HFFc6 (cell line): ENCODE measurements at places on chromosomes 1 and 21. TPM values are rescaled to one million over a fixed set of nuclear protein-coding genes. Genes with fewer than 3 reads are reported as not detected.

Gene PDIK1L
- 4.0 to 4.3 TPM (median 4.2 TPM) in 3 replicates for total RNA-seq

Gene KRTAP7-1
- total RNA-seq: not detected in 2 replicates

Gene DEPDC1
- 15.8 to 37.3 TPM (median 33.9 TPM) in 3 replicates for total RNA-seq

Gene MXRA8
- total RNA-seq: 485 and 528 TPM in 2 replicates

GRCh38 chr1:42983693-42984092 lies 25.0 kb upstream of the SLC2A1 start:
- no peak overlapping the region for H3K4me3 ChIP-seq
- no peaks in the 10 kb centered on the region for H3K36me3 ChIP-seq
- H3K27me3 ChIP-seq: peaks cover 2% of the 10 kb centered on the region; the same call in 1 of the 2 replicates
- H3K4me1 ChIP-seq: peaks cover 15% of the 10 kb centered on the region
- no peak for DNase-seq

DNA sequence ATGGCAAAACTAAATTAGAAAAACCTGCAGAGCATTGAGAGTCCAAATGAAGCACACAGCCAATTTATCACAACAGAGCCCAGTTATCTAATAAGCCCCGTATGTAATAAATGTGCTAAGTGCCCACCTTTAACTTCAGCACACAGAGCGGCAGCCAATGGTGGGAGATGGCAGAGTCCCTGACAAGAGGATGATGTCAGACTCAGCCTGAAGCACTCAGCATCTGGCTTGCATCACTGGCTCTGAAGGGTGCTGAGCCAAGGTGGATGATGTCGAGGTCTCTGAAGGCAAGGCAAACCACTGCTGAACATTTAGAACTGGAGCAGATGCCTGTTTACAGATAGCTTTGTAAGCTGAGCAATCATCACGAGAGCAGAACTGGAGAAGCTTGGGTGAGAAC lies 118.3 kb downstream of the NUF2 start:
- H3K27ac ChIP-seq: no peak overlapping the region
- no peak overlapping the region for H3K4me3 ChIP-seq
- no peak for DNase-seq
- H3K4me1 ChIP-seq: no peaks in the 10 kb centered on the region
- H3K36me3 ChIP-seq: no peaks in the 10 kb centered on the region

GRCh38 chr1:26145041-26145959 lies 13.6 kb upstream of the FAM110D start:
- H3K4me3 ChIP-seq: no peak overlapping the region
- no peaks in the 10 kb centered on the region for H3K4me1 ChIP-seq
- no peak overlapping the region for H3K27ac ChIP-seq

- H3K27ac ChIP-seq: no peak overlapping the region
- no peaks in the 10 kb centered on the region for H3K4me1 ChIP-seq
- no peaks in the 10 kb centered on the region; the same call in 1 of the 2 replicates for H3K27me3 ChIP-seq
Observed at GRCh38 chr1:242083742-242084141, 84.8 kb upstream of the MAP1LC3C start.

- peaks cover 9% of the 10 kb centered on the region for H3K27me3 ChIP-seq
- no peak for DNase-seq
- H3K36me3 ChIP-seq: no peaks in the 10 kb centered on the region
- no peak overlapping the region; the same call in 1 of the 2 replicates for H3K27ac ChIP-seq
- no peak overlapping the region for H3K4me3 ChIP-seq
- peaks cover 34% of the 10 kb centered on the region for H3K4me1 ChIP-seq
Observed at GRCh38 chr1:182338806-182339370, 52.7 kb downstream of the GLUL start.

GRCh38 chr1:17381161-17381560 lies 9.2 kb downstream of the PADI6 start:
- no peak for DNase-seq
- H3K27ac ChIP-seq: no peak overlapping the region
- no peak overlapping the region for H3K4me3 ChIP-seq
- H3K27me3 ChIP-seq: peaks cover 60% of the 10 kb centered on the region
- H3K36me3 ChIP-seq: no peaks in the 10 kb centered on the region

- peak; percentile 26 for DNase-seq
- H3K27ac ChIP-seq: no peak overlapping the region; the same call in 1 of the 2 replicates
- H3K4me1 ChIP-seq: peaks cover 41% of the 10 kb centered on the region
- H3K36me3 ChIP-seq: no peaks in the 10 kb centered on the region
Observed at GRCh38 chr1:218294546-218294945, 9.5 kb downstream of the RRP15 start.

DNA sequence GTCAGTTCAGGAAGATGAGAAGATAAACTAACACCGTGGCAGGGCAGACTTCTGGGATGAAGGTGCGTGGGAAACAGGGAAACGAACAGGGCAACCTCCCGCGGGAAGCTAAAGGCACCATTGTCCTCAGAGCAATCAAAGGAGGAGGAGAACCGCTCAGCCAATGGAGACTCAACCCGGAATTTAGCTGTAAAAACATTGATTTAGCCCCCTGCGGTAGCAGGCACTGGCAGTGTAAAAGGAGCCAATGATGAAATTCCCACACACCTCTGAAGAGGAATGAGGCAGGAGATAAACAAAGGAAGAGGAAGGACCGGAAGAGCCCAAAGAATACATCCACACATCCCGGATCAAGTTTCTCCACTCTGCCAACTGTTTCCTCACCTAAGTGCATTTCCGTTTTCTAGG lies 19.5 kb downstream of the HLCS start:
- H3K27ac ChIP-seq: no peak overlapping the region
- no peaks in the 10 kb centered on the region; the same call in 1 of the 2 replicates for H3K27me3 ChIP-seq
- H3K4me1 ChIP-seq: no peaks in the 10 kb centered on the region
- peaks cover 31% of the 10 kb centered on the region for H3K36me3 ChIP-seq
- no peak overlapping the region for H3K4me3 ChIP-seq

DNA sequence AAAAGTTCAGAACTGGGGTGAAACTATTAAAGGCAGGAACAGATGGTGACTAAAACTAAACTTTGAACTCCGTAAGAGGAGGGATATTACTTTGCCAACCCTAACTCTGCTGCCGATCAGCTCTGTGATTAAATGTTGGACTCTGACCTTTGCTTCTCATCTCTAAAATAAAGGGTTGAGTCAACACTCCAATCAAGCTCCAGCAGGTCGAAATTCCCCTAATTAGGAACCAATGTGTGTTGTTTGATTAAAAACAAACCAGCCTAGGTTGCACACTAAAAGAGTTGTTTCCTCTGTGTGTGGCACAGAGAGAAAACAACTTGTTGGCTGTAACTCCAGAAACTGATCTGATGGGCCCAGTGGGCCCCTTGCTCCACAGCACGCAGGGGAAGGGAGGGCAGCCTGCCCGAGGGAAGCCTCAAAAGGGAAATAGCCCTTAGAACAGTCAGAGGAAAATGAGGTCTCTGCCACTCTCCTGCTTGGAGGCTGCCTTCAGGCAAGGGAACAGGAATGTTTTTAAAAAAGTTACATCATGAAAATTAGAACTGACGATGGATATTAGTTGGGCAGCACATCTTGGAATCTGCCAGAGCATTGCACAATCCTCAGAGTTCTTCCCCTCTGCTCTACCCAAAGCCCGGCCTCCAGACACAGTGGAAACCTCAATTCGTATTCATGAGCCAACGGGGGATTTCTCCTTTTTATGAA lies 69.3 kb downstream of the KCTD3 start:
- H3K36me3 ChIP-seq: no peaks in the 10 kb centered on the region
- H3K4me1 ChIP-seq: peaks cover 27% of the 10 kb centered on the region
- peak; percentile 70 for DNase-seq
- H3K27ac ChIP-seq: peak overlapping the region; percentile 82
- H3K4me3 ChIP-seq: peak overlapping the region; percentile 57
